ENCODE measurements at places on chromosomes 11 and 22.

DNA sequence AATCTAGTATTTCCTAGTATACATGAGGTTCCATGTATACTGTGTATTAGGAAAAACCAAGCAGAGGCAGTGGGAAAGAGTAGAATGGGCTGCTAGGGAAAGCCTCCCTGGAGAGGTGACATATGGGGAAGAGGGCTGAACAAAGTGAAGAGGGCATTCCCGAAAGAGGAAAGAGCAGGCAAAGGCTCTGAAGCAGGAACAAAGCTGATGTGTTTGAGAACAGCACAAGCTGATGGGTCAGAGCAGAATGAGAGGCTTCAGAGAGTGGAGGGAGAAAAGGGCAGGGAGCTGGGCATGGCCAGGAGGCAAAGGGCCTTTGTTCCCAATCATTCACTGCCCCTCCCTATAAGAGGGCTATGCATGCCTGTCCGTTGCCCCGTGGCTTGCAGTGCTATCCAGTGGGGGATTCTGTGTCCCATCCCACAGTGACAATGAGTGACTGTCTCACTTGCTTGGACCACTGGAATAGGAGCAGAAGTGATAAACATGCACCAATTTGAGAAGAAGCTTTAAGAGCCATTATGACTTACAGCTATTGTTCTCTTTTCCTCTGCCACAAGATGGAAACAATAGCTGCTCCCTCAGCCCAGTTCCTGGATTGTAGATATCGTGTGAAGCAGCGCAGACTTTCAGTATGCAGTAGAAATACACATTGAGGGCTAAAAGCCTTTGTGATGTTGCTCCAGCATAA is 39.6 kb downstream of the GALNT18 start:
- DNase-seq: no peak

DNA sequence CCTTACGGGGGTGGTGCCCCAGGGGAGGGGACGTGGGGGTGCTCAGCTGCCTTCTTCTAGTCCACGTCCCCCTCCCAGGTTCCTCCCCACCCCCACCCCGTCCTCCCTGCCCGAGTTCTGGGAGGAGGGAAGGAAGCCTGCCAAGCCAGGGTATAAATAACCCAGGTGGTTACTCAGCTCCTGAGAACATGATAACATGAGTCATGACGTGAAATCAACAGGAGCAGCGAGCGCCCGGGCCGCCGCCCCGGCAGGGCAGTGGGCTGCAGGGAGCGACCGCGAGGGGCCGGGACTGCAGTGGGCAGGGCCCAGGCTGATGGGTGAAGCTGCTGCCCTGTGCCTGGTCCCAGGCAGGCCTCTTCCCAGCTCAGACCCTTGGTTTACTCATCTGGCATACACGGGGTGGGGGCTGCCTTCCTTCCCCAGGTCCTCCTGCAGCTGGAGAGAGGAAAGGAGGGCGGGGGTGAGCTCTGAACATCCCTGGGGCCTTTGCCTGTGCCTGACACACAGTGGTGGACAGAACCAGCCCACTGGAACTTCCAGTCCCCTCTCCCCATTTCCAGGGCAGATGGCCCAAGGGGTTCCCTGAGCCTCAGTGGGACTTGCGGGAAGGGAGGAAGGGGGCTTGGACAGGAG is 8.8 kb upstream of the PDGFB start:
- no peak for DNase-seq

- DNase-seq: no peak
Measured at GRCh38 chr11:67421430-67422031, 6.1 kb downstream of the CARNS1 start.

DNA sequence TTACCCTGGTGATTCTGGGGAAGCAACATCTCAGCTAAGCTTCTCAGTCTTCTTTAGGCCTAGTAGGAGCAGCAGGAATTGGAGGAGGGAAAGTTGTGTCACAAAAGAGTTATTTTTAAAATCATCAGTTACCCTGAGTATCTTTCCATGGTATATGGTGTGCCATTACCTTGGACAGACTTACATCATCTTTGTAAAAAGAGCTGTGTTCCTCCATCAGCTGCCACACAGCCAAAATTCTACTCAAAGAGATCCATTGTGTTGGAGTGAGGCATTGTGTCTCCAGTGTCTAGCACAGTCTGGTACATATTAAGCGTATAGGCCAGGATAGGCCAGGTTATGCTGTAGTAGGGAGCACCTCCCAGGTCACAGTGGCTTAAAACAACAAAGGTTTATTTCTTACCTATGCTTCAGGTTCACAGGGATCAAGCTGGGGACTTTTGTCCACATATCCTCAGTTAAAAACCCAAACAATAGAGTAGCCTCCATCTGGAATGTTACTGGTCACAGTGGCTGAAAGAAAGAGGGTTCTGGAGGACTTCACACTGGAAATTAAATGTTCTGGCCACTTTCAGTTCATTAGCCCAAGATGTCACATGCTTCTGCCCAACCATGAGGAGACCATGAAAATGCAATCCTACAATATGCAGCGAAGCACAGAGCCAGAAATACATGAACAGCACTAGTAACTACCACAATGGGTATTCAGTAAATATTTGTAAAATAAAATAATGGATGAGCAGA is 9.9 kb upstream of the TMPRSS5 start:
- DNase-seq: no peak

- no peak for DNase-seq
Measured at GRCh38 chr11:120696597-120697218, 185.2 kb downstream of the GRIK4 start.

DNA sequence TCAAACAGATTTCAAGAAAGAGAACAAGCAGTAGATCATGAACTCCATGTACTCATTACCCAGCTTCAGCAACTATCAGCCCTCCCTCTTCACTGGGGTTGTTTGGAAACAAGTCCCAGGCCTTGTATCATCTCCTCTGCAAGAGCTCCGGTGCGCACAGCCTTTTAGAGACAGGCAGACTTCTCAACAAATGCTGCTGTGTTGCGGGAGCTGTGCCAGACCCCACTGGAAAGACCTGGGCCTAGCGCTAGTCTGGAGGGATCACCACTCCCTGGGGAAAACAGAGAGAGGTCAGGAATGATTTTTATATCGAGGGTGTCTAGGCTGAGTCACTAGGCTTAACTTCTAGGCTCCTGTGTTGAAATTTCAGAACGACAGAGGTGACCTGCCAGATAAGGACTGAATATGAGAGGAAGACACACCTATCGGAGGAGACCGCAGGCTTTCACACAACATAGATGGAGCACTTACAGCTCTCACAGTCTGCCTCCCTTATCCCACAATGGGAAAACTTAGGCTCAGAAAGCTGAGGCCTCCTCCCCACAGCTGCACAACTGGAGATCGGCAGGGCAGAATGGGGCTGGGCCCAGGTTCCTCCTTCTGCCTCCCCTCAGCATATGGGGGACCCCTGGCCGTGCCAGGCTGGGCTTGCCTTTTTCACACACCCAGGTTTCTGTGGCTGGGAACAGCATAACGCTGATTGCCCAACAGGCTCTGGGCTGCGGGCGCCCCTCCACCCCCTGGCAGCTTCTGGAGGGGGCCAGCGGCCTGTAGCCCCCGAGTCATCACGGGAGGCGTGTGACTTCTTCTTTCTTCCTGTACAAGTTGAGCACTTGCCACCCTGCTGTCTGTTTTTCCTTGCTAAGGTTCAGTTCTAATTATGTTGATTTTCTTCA is 86.0 kb downstream of the PKNOX2 start:
- DNase-seq: no peak

DNA sequence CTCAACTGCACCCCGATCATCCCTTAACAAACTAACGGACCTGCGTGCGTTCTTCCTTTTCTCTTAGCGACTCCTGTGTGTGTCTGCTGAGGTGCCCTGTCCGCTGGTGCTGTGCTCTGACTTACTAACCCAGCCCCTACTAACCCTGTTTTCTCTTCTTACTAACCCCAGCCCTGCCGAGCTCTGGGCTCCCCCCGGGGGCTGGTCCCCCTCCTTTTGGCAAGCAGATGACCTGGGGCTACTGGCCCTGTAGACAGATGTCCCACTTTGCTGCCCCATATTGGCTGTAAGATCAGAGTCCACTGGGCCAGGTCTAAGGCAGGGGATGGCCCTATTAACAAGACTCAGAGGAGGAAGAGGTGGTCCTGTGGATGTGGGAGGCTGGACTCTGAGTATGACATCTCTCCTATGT is 14.7 kb downstream of the MIAT start:
- no peak for DNase-seq

- no peak for DNase-seq
Measured at GRCh38 chr22:28247667-28248363, 328.8 kb upstream of the PITPNB start.

DNA sequence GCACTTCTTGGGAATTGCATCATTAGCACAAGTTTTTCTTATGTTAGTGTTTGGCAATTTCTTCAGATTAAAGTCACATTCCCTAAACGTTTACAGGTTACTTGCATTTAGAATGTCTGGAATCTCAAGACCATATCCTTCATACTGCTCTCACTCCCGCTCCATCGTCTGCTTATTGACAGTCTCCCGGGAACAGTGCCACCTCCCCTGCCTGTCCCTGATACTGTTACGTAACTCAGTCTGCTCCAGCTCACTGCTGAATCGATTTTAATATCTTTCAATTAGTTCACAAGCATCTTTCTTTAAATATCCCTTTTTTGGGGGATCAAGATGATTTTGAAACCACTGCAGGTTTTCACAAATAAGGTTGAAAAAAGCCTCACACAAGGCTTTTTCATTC is 48.2 kb downstream of the GLYATL2 start:
- no peak for DNase-seq

DNA sequence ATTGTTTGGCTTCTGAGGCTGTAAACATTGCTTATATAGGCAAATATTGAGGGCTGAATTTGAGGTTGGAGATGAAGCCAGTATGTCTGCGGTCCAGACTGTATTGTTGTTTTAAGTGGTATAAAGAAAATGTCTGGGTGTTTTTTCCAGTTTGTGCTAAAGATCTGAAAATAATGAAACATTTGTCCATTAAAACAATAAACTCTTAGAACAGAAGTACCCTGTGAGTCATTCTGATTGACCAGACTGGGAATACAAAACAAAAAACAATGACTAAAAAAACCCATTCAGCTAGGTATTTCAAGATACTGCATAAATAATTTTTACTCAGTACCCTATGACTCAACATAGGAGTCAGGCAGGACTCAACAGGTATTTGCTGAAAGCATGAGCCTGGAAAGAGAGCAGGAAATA is 20.4 kb downstream of the ALKBH8 start:
- DNase-seq: no peak

DNA sequence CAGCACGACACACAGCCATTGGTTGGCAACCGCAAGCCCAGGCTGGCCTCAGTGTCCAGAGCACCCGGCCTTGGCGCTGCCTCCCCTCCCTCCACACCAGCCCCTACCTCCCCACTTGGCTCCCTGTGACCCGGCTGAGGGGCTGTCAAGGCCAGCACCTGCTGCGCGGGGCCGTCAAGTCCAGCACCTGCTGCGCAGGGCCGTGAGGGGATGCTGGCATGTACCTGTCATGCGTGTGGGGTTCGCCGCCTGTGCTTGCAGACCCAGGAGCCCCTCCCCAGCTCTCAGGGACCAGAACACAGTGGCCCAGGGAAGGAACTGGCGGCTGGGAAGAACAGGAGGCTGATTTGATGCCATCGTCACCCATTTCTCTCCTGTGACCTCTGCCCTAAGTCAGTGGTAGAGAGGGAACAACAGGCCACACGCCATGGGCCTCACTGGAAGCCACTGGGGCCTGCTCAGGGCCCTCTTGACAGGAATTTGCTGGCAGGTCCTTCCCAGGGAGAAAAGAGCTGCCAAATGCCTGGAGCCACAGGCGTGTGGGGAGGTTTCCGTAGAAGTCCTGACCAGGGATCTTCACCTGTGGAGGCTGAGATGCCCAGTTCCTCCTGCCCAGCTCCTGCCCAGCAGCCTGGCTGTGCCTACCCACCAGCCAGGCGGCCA is 37.6 kb downstream of the TBX1 start:
- no peak for DNase-seq

DNA sequence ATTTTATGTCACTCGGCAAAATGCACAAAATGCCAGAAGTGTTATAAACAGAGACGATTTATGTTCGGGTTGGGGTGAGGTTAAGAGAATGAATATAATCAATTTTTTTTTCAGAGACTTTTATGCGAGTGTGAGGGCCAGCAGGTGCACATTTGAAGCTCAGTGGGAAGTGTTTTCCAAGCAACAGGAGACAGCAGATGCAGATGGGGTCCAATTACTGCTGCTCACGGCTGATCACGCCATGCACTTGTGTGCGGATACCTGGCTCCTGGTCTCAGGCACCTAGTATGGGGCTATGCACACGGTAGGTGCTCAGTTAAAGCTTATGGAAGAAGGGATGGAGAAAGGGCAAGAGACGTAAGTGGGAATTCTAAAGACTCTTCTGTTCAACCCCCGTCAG is 249.1 kb downstream of the MIAT start:
- no peak for DNase-seq

- no peak for DNase-seq
Measured at GRCh38 chr11:20042045-20042639, 118.1 kb downstream of the DBX1 start.

DNA sequence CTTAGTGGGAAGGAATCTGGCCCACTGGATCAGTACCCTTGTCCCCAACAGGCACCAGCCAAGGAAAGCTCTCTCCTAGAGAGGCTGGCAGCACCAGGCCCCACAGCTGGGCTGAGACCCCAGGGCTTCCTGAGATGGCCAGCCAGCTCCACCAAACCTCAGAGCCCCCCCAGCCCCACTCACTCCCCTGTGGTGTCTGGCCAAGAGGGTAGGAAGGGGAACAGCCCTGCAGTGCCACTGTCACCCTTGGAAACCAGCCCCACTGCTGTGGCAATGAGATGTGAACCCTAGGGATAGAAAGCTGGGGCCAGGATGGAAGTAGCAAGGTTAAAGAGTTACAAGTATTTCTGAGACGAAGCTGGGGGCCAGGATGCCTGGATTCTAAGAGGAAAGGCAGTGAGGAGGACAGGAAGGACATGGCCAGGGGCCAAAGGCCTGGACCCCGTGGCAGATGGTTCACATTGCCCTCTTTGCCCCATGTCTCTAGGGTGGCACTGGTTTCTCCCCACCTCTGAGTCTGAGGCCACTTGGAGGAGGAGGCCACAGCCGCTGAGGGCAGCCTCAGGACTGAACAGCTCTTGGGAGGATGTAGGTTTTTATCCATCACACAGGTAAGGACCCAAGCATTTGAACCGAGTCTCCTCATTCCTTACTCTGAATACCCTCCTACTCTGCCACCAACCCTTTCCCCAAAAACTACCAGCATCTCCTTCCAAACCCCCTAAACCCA is 28.8 kb downstream of the NRXN2 start:
- no peak for DNase-seq

DNA sequence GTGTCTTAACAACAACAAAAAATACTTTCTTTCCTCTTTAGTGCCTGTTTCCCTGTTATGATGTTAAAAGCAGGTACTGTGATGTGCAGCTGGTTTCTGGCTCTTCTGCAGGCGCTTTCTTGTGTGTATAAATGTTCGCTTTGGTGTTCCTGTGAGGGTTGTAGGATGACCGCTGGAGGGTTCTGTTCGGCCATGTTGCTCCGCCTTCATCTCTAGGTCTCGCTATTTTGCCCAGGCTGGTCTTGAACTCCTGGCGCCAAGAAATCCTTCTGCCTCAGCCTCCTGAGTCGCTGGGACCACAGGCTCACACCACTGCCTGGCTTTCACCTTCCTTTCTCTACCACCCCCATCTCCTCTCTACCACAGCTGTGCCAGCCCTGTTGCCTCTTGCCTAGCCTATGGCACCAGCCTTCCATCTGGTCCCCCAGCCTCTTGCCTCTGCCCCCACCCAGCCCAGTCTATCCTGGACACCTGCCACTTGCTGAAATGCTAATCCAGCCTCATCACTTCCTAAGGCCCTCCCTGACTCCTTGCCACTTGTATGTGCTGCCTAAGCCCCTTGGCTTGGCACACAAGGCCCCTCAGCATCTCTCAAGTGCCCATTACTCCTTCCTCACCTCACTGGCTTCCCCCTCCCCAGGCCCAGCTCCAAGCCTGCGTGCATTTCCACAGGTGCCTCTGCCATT is 5.5 kb downstream of the LRRC74B start:
- no peak for DNase-seq

Measured in stimulated activated CD8-positive, alpha-beta memory T cell treated with anti-CD3 and anti-CD28 coated beads, Interleukin-4, amount 100 ng/mL, for 1 hour (primary cell).